ENCODE measurements at places on chromosomes 16 and 17.
A peak's percentile ranks its signal among the peaks of the same experiment; 100 is the strongest.

- no peak for DNase-seq
These were observed 7.4 kb upstream of the SCIMP start for GRCh38 chr17:5241861-5242671.

DNA sequence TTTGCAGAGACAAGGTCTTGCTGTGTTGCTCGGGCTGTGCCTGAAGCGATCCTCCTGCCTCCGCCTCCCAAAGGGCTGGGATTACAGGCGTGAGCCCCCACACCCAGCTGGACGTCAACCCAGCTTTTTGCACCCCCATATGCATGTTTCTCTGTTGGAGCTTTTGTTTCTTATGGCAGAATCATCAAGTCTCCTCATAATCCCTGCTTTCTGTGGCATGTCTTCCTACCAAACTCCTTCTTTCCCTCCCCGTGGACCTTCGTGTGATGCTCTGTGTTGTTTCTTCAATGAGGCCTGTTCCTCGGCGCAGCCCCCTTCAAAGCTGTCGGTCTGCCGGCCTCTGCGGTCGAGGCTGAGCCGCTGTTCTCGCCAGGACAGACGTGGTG lies 71.6 kb downstream of the METRNL start:
- DNase-seq, result no peak

GRCh38 chr17:52823155-52823554 lies 664.6 kb upstream of the CA10 start:
- DNase-seq, result no peak

GRCh38 chr16:83137326-83137781 lies 510.6 kb downstream of the CDH13 start:
- peak; percentile 10 for DNase-seq

DNA sequence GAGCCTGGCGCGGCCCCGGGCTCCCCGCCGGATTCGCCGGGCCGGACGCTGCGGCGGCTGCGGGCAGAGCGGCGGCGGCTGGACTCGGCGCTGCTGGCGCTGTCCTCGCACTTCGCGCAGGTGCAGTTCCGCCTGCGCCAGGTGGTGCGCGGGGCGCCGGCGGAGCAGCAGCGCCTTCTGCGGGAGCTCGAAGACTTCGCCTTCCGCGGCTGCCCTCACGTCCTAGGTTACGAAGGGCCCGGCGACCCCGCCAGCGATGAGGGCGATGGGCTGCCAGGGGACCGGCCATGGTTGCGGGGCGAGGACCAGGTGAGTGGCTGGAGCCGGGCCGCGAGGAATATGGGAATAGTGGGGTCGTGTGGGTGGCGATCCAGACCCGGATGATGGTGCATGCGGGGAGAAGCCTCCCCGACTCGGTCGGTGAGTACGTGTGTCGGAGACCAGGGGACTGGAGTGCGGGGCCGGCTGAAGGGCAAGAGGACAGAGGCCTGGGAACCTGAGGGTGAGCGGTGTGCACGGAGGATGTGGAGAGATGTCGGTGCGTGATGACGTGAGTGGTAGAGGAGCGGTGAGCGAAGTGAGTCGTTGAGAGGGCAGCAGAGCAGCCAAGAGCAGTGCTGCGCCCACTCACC lies 517 bp downstream of the RUNDC1 start:
- no peak for DNase-seq

GRCh38 chr16:50204453-50205108 lies 51.5 kb downstream of the TENT4B start:
- DNase-seq, result no peak

GRCh38 chr16:22190081-22190775 lies 15.8 kb upstream of the EEF2K start:
- DNase-seq, result no peak

DNA sequence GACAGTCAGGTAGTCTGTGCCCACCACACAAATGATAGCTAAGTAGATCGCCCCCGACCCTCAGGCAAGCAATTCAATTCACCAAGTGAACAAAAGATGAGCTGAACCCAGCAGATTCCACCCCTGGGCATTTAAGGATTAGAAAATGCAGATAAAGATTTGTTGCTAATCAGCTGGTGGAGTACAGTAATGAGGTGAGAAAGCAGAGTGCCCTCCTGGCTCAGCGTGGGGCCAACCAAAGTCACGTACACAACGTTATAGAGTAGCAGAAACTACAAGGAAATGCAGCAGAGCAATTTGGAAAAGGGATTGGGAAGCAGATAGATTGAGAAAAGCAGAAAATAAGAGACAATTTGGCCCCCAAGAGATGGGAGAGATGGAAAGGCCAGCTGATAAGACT lies 91.2 kb downstream of the SOX9 start:
- no peak for DNase-seq

DNA sequence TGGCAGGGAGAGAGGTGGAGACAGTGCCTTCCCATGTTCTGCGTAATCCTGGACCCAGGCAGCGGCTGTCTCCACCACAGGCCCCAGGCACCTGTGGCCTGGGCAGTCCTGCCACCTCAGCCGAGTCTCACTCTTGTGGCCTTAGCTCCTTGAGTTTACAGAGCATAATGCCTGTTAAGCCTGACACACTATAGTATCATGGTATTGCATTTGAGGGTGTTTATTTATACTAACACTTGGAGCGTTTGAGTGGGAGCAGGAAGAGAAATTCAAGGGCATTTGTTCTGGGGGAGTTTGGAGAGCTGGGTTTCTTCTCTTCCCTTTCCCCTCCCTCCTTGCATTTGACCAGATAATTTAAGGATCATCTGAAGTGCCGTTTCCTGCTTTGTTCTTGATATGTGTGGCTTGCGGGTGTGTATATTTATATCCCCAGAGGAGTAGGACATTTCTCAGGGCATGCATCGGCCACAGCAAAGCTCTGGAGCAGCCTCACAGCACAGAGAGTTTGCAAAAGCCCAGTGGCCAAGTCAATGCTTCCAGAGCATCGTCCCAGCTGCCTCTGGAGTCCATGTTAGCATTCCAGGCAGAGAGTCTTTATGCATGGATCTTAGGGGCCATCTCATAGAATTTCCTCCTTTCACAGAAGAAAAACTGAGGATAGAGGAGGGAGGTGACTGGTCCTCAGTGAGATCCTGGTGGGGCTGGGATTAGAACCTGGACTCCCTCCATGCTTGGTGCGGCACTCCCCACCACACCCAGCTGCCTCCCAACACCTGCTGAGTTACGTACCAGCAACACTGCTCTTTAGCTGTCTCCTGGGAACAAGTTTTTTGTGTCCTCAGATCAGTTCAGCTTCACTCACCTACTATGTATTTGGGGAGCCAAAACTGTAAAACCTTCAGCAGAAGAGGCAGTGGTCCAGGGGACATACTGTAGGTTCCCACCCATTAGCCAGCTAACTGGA lies 222.8 kb downstream of the CCDC182 start:
- DNase-seq, result no peak
